ENCODE measurements at places on chromosomes 3 and 15.

DNA sequence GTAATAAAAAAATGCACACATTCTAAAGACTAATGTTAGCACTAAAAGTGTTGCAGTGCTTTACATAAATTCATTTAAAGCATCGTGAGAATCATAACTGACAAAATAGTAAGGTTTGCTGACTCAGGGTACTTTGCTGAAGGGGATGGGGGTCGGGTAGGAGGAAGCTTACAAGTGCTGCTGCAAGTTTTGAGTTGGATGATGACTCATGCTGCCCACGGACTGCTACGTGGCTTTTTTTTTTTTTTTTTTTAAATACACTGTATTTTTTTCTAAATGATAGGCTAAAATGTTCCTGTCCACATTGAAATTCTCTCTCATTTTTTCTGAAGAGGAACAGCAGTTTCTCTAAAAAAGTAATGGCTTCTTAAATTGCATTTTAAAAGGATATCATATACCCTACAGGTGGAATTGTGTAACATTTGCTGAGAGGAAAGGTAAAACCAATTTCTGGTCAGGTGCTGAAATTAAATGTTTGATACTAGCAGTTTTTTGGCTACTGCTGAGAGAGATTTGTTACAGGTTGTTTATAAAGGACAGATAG, 2.2 kb downstream of the MAPK6 start:
- peak; percentile 64 for DNase-seq

GRCh38 chr15:79989682-79990081, 18.7 kb upstream of the BCL2A1 start:
- DNase-seq = no peak

DNA sequence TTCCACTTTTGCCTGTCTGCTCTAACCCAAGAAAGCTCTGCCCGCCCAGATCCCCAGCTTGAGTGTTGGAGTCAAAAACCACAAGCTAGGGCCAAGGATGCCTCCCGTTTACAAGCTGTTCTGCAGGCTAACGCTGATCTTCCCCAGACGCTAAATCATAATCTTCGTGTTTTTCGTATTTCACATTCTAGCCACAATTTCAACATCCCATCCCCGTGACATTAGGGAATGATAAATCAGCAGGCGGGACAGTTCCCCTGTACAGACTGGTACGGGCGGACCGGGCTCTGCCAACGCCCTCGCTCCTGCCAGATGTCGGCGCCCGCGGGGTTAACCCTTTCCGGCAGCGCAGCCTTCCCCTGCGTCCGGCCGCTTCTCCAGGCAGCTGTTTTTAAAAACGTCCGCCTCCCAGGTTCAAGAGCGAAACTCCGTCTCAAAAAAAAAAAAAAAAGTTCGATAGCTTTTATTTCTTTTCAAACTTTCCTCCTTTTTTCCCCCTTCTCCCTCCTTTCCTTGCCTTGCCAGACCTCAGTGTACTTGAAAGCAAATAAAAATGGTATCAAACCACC, 81.0 kb upstream of the BNC1 start:
- DNase-seq = peak; percentile 45

DNA sequence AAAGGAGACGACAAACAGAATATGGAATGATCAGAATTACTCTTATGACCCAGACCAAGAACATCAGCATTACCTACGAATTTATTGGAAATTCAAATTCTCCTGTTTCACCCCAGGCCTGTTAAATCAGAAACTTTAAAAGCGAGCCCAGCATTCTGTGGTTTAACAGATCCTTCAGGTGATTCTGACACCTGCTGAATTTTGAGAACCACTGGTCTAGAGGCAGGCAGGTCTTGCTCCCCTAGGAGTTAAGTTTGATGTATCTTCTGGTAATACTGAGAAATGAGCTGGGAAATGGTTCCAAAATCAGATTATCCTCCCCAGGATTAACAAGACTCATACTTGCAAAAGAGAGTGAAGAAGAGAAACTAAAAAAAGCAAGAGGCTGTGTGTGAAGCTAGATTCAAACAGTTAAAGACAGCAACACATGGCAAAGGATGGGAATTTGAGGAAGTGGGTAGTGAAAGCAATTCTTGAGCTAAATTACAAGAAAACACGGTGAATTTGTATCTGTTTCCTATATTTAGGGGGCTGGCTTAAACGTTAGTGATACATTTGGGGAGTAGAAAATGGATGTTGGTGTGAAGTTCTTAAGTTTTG, 66.0 kb downstream of the FLNB start:
- no peak for DNase-seq
